ENCODE measurements at places on chromosomes 1 and 21.

DNA sequence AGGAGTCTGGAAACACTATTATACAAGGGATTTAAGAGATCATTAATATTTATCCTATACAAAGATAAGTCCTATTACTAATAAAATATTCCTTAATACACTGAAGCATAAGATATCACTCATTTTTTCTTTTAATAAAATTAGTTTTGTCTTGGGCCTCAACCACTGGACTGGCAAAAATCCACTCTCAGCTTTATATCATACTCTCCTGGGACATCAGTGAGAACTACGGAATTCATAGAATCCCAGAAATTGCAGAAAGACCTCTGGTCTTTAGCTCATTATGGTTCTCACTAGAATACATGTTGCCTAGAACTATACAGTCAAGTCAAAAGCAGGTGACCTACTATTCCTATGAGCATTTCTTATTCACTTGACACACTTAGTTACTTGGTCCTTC lies 285.0 kb downstream of the LRRC40 start:
- no peak for DNase-seq

DNA sequence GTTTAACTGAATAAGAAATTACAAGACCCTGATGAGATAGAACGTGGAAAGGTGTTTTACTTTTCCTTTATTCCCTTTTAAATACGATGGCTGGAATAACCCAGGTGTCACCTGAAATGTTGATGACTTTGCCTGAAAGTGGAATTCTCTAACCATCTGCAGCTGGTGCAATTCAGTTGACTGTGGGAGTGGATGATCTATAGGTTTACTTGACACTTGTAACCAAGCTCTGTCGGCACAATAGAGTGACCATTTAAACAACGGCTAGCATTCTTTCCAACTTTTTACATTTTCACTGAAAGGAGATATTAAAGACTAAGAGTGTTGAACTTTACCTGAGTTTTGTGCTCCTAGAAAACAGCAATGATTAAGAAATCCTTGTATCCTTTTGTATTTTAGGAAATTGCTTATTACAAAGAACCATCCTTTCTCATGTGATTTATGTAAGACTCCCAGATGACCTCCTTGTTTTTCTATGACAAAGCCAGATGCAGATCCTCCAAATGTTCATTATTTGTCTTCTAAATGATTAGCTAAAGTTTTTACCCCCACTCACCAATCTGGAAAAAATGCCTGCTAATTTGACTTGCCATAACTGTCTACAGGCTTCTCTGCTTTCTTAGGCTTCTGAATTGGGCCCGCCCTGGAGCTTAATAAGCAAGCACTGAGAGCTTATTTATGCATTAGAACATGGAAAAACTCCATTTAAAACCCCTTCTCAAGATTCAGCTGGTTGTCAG lies 129.5 kb upstream of the LRRC7 start:
- no peak for DNase-seq

- peak; percentile 19 for DNase-seq
Measured at GRCh38 chr21:25772686-25773085, 37.9 kb downstream of the GABPA start.

- no peak for DNase-seq
Measured at GRCh38 chr1:200072636-200073285, 45.3 kb downstream of the NR5A2 start.

DNA sequence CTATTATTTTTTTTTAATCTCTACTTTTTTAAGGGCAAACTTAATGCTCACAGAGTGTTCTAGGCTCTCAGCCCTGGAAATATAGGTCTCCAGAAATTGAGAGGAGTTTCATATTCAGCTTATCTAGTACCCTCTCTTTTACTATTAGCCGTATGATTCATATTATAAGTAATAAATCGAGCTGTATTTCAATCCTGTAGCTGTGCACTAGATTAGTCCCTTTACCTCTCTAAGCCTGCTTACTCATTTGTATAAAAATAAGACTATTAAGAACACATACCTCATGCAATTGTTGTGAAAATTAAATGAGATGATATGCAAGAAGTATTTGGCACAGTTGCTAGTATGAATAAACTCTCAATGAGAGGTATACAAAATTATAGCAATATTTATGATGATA lies 128.2 kb upstream of the HOOK1 start:
- DNase-seq = no peak

GRCh38 chr1:26352338-26352679 lies 1.6 kb downstream of the CRYBG2 start:
- DNase-seq = no peak

DNA sequence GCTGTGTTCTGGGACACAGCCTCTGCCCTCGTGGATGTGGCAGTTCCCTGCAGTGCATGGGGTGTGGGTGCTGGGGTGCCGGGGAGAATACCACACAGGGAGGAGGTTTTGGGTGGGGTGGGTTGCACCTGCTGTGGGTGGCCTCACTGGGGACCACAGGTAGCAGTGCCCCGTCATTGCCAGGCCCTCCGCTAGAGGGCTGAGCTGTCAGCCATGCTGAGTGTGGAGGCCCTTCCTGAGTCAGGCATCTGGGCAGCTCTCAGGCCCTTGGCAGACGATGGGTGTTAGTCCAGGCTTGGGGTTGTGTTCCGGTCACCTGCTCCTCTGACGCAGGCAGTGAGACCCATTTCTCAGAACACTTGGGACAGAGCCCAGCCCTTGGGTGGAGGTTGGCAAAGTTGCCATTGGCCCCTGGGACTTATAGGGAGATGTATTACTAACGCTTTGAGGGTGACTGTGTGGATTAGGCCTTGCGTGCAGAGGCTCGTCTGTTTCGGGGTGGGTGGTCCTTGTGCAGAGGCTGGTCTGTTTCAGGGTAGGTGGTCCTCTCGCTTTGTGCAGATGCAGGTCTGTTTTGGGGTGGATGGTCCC lies 23.9 kb downstream of the PCNT start:
- peak; percentile 14 for DNase-seq

DNA sequence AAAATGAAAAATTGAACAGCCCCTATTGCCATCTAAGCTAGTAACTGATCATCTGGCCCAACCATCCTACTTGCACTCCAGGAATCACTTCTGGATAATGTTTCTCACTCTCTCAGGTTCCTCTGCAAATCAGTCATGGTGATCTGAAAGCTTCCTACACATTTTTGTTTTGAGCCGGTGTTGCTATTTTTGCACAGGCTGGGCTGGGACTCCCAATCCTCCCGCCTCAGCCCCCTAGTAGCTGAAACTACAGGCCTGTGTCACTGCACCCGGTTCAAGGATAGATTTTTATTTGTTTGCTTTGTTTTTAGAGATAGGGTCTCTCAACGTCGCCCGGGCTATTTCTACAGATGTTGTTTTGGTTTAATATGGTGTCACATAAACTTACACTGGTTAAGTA lies 40.5 kb upstream of the HMCN1 start:
- no peak for DNase-seq

- no peak for DNase-seq
Measured at GRCh38 chr1:50700621-50701020, 259.4 kb downstream of the FAF1 start.

DNA sequence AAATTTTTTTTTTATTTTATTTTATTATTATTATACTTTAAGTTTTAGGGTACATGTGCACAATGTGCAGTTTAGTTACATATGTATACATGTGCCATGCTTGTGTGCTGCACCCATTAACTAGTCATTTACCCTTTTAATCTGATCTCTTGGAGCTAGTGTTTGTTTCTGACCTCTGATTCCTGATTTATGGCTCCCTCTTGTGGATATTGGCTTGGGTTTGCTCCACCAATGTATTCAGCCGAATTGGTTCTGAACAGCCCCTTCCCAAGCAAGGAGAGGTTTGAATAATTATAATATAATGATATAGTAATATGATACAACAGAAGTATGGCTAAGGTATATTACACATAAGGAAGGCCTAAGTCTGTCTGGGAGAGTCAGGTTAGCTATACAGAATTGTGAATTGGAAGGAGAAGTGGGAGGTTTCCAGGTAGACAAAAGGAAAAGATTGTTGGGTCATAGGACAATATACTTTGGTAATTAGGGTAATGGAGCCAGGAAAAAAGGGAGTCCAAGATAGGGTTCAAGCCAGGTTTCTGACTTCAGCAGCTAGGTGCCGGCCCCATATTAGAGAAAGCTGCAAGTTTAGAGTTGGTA lies 53.1 kb upstream of the HMCN1 start:
- DNase-seq = peak; percentile 67

- DNase-seq = no peak
Measured at GRCh38 chr1:152972196-152972886, 1.9 kb downstream of the SPRR4 start.

- no peak for DNase-seq
Measured at GRCh38 chr1:8174807-8175206, 143.1 kb upstream of the SLC45A1 start.

- DNase-seq = peak; percentile 88
Measured at GRCh38 chr21:45471525-45472221, 66.7 kb downstream of the COL18A1 start.

GRCh38 chr1:233368789-233369130 lies 41.2 kb downstream of the MAP3K21 start:
- DNase-seq = no peak

DNA sequence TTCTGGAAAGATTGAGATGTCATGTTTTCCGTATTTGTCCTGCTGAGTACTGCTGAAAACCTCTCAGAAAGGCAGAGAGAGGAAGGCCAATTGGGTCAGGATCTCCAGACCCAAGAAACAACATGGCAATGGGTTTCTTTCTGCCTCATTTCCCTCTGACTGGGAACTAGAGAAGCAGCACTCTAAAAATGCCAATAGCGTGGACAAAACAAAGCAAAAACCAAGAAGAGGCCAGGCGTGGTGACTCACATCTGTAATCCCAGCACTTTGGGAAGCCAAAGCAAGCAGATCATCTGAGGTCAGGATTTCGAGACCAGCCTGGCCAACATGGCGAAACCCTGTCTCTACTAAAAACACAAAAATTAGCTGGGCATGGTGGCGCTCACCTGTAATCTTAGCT lies 18.3 kb downstream of the TNFRSF9 start:
- DNase-seq = peak; percentile 29

DNA sequence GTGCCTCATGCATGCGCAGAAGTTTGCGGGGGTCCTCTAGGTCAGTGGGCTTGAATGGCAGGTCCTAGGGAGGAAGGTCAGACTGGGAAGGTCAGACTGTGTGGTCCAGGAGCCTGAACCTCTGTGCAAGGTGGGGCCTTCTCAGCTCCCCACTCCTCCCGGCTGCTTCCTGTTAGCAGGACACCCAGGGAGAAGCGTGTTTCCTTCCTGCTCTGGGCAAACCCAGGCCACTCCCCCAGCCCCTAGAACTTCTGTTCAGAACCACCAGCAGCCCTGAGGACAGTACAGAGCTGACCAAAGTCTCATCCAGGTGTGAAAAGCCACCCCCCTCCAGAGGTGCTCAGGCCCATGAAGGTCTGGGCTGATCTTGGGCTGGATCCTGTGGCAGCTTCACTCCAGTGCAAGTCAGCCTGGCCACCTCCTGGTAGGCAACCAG lies 29.9 kb downstream of the NAV1 start:
- DNase-seq = no peak

DNA sequence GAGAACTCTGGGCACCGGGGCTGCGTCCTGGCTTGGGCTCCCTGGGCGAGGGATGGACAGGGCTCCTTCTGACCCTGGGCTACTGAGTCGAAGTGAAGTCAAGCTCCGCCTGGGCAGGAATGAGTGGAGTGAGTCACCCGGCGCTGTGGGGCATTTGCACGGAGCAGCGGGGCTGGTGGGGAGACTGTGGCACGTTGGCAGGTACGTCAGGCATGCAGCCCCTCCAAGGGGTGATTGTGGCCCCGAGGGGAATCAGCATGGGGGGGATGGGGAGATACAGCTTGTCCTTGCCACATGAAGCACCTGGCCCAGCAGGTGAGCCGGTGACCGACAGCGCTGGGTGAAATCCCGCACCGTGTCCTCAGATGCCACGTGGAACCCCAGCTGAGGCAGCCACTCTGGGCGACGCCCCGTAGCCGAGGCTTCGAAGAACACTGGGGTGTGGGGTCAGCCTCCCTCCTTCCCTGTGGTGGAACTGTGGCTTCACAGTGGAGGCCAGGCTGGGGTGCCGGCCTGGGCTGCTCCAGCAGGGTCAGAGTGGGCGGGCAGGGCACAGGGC lies 62.3 kb downstream of the COL18A1 start:
- DNase-seq = no peak

DNA sequence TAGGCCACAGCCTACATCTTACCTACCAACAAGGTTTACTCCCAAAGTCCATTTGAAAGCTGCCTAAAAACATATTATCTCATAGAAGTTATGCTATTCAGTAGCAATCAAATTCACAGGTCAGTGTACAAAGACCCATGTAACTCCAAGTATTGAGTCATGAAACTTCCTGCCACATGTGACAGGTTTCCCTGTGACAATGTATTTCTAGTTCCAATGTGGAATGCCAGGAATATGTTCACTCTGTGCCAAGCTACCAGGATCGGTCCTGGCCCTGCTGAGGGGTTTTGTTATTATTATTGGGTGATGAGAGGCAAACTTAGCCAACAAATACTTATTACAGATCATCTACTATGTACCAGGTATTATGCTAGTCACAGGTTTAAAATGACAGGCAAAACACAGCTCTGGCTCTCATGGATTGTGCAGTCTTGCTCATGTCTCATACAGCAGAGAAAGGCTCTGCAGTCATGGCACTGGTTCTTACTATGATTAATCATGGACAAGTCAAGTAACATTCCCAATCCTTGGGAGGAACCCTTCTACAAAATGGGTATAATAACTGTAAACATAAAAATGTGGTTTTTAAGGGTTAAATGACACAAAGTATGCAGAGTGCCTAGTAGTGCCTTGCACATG lies 22.5 kb downstream of the DPH5 start:
- no peak for DNase-seq

GRCh38 chr1:99705385-99705784 lies 59.5 kb downstream of the PALMD start:
- DNase-seq = peak; percentile 36

- no peak for DNase-seq
Measured at GRCh38 chr1:166858726-166859419, 17.2 kb downstream of the TADA1 start.

- DNase-seq = no peak
Measured at GRCh38 chr21:27108228-27108627, 141.3 kb upstream of the ADAMTS5 start.

- DNase-seq = no peak
Measured at GRCh38 chr1:230321741-230322420, 104.3 kb downstream of the PGBD5 start.

- peak; percentile 54 for DNase-seq
Measured at GRCh38 chr1:25799935-25800702, at the start of gene SELENON. Gene SELENON, plus strand, starts transcription at chr1:25800193. Its CDS starts 38 bp downstream, at chr1:25800231.

- DNase-seq = no peak
Measured at GRCh38 chr21:41229509-41230248, 61.7 kb downstream of the BACE2 start.

GRCh38 chr21:42584296-42584641 lies 69.2 kb upstream of the PDE9A start:
- no peak for DNase-seq

GRCh38 chr1:94265011-94265422 lies 27.6 kb upstream of the ARHGAP29 start:
- DNase-seq = no peak

- no peak for DNase-seq
Measured at GRCh38 chr1:200302921-200303290, 106.9 kb downstream of the ZNF281 start.
